Stimulated activated CD4-positive, alpha-beta T cell treated with anti-CD3 and anti-CD28 coated beads, Interleukin-12 subunit alpha, Interleukin-12 subunit beta, amount 100 ng/mL, for 4 hours (primary cell): ENCODE measurements at places on chromosomes 3 and 15.

DNA sequence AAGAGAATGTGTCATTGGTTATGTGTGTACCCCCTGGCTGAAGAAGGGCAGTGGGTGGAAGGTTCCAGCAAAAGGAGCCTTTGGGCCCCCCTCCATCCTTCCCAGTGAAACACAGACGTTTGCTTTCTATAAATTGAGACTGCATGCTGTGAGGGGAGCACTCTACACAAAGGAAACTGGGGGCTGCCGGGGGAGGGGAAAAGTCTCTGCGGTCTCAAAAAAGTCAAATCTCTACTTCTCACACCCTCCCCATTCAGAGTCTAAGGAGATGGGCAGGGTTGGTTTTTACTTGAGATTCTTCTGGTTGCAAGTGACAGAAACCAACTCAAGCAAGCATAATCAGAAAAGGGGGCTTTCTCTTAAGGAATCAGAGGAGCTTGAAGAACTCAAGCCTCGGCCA, 50.1 kb upstream of the TLE3 start:
- DNase-seq, result no peak

GRCh38 chr3:113117511-113118234, 93.7 kb upstream of the BOC start:
- no peak for DNase-seq

DNA sequence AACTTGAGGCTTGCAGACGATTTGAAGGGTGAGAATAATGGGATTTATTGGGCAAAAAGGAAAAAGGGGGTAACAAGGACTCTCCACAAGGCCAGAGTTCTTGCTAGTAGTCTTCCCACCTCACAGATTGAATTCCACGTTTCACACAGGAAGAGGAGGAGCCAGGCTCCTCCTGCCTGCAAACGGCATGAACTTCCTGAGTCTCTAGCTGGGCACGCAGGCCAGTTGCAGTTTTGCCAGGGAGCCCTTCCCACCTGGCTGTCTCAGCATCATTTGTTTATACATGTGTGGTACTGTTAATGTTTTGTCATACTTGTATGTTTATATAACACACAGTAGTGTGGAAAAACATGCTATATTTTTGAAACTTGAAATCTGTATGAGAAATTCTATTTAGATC, 155.0 kb downstream of the NLGN1 start:
- no peak for DNase-seq

DNA sequence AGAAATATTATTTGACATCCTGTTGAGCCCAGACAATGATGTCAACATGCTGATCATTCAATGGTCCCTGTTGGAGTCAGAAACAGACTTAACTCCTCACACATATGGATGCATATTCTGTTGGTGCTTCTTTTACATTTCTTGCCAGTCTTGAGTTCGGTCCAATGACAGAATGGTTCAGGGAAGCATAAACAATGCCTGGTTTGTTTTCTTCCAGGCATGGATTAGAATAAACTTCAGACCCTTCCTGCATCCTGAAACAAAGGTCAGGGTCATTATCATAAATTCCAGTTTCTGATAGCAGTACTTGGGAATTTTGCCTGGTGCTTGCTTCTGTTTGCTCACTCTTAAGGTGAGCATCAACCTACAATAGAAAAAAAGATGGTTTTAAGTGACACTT, 33.3 kb downstream of the BTLA start:
- DNase-seq, result no peak

GRCh38 chr15:40392986-40393948, 10.7 kb downstream of the KNSTRN start:
- no peak for DNase-seq

GRCh38 chr3:9678493-9678892, 25.1 kb upstream of the CPNE9 start:
- no peak for DNase-seq

DNA sequence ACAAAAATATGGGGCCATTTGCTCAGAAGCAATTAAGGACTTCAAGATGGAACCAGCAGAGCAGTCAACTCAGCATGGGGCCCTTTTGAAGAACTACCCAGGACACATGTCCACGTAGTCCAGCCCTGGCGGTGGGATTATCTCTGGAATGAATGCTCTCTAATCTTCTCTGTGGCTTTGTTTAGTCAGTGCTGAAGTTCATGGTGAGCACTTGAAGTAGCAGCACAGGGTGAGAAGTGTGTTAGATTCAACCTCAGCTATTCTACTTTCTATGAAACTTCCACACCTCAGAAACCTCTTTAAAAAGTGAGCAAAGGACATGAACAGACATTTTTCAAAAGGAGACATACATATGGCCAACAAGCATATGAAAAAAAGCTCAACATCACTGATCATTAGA, 74.4 kb downstream of the THRB start:
- no peak for DNase-seq

DNA sequence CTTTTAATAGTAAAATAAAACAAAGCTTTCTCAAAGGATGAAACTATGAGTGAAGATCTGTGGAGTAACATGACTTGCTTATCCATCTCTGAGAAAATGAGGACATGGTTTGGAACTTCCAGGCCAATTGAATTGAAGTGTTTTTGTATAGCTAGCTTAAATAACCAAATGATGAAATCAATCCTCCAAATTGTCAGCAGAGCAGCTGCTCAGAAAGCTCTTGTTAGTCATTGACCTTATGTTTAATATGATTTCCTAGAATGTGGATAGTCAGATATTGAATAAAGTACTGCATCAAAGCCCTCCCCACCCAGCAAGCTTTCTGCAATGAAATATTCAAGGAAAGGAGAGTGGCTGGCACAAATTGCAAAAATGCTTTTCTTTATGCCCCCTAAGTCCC, 437.2 kb downstream of the MFSD1 start:
- no peak for DNase-seq

DNA sequence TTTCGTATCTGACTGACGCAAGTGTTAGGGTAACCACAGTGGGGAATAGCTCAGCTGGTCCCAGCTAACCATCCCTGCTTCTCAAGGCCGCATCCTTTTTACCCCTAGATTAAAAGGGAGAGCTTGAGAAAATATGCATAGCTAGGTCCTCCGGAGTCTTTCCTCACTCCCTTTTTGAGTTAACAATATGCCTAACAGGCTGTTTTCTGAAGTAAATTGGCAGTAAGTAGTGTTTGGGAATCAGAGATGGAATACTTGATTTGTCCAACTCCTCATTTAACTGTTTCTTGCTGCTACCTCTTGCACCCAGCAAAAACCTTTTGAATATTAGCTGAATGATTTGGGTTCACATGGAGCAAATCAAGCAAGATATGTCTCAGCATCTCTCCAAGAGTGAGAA, 326.1 kb downstream of the LPP start:
- no peak for DNase-seq

DNA sequence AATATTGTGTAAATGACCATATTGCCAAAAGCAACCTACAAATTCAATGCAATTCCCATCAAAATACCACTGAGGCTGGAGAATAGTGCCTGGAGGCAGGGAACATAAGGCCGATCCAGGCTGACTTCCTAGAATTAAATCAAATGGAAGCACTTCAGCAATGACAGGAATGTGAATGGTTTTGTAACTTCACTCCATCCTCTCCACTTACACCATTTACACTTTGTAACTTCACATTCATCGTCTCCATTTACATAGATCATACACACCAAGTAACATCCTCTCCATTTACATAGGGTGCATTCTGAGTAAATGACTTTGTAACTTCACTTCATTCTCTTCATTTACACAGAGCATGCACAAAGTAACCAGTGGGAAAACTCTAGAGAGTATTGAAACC, 11.6 kb downstream of the STRIT1 start:
- no peak for DNase-seq

GRCh38 chr3:100352296-100353231, 18.0 kb downstream of the NIT2 start:
- DNase-seq, result no peak

DNA sequence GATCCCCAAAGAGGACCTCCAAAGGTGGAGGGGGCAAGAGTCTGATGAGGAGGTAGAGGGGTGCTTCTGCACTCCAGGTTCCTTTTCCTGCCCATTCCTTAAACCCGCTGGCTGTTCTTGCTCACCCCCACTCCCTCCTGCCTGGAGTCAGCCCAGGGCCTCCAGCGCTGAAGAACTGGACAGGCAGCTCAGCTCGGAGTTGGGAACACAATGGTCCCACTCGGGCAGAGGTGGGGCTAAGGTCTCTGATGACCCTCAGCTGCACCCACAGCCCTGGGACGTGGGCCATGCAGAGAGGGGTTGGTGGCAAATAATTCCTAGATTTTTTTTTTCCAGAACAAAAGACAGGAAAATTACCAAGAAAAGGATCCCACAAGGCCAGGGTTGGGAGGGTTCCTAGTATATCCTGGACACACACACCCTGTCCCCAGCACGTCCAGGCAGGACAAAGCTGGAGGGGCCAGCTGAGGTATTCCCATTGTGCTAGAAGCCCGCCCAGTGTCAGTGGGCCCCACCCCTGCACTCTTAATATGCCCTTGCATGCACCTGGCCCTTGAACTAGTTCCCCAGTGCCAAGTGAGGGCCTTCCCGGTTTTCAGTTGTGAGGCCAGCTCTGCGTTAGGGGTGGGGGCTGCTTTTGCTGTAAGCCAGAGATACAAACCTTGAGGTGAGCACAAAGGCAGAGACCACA, 22.1 kb upstream of the IP6K2 start:
- DNase-seq, result no peak

- no peak for DNase-seq
Observed at GRCh38 chr3:37154668-37155314, 19.6 kb downstream of the LRRFIP2 start.

- no peak for DNase-seq
Observed at GRCh38 chr3:166425900-166426611, 588.8 kb upstream of the BCHE start.

- DNase-seq, result no peak
Observed at GRCh38 chr3:133376810-133377209, 23.0 kb upstream of the BFSP2 start.

- DNase-seq, result no peak
Observed at GRCh38 chr3:157498371-157498770, 4.8 kb downstream of the VEPH1 start.
